ENCODE measurements at places on chromosomes 1 and 21. TPM values are rescaled to one million over a fixed set of nuclear protein-coding genes. Genes with fewer than 3 reads are reported as not detected.

KRTAP11-1 gene
- not detected for total RNA-seq

GRCh38 chr1:23836037-23836436 lies 10.8 kb upstream of the HMGCL start:
- no peak for DNase-seq
- H3K36me3 ChIP-seq = no peaks in the 10 kb centered on the region
- H3K27me3 ChIP-seq = no peaks in the 10 kb centered on the region
- H3K4me1 ChIP-seq = no peaks in the 10 kb centered on the region
- no peak overlapping the region for H3K4me3 ChIP-seq

DNA sequence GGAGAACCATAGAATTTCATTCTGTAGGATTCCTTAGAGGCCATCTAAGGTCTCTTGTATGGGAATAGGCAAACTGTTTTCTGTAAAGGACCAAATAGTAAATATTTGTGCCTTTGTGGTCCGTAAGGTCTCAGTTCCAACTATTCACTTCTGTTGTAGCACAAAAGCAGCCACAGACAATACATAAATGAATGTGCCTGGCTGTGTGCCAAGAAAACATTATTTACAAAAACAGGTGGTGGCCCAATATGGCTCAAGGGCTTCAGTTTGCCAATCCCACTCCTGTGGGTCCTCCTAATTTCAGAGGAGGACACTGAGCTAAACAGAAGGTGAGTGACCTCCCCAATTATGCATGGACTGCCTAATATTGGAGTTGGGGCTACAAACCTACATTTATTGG lies 67.6 kb upstream of the EDEM3 start:
- no peak overlapping the region for H3K27ac ChIP-seq
- no peaks in the 10 kb centered on the region for H3K27me3 ChIP-seq
- no peak overlapping the region for H3K4me3 ChIP-seq
- H3K36me3 ChIP-seq = no peaks in the 10 kb centered on the region
- no peak for DNase-seq

DNA sequence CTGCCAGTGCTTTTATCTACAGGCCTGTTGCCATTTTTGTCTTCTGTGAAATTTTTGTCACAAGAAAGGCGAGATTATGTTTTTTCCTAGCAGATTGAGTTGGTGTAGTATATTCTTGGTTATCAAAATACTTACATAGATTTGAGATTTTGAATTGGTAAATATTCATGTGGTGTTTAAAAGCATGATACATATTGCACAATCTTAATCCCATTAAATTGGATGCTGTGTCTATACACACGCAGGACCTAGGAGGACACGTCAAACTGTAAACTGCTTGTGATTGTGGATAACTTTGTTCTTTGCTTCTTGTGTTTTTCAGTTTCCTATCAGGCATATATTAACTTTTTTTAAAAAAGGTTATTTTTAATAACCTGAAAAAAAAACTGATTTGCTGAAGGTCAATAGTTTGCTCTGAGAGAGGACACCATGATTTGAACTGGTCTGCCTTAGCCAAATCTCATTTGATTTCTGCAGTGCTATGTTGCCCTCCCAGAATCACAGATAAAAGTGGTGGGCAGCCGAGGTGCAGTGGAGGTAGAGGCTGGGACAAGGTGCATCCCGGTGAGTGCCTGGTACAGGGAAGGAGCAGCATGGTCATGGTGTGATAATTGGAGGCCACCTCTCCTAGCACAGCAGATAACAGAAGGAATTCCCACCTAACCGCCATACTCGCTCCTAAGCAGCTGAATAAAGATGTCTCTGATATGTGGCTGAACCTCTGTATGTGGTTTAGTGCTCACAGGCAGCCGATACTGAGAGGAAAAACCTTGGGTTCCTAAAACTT lies 76.7 kb downstream of the LRRC8D start:
- H3K27me3 ChIP-seq = no peaks in the 10 kb centered on the region
- no peak overlapping the region for H3K4me3 ChIP-seq
- peak overlapping the region; percentile 45 for H3K27ac ChIP-seq
- peaks cover 43% of the 10 kb centered on the region for H3K4me1 ChIP-seq
- no peak for DNase-seq
- no peaks in the 10 kb centered on the region for H3K36me3 ChIP-seq

Data from endothelial cell of umbilical vein (primary cell).